Activated T-cell treated with anti-CD3 and anti-CD28 coated beads, Interleukin-2, amount 50 U/mL, for 4 hours (primary cell): ENCODE measurements at places on chromosomes 1 and 21.

DNA sequence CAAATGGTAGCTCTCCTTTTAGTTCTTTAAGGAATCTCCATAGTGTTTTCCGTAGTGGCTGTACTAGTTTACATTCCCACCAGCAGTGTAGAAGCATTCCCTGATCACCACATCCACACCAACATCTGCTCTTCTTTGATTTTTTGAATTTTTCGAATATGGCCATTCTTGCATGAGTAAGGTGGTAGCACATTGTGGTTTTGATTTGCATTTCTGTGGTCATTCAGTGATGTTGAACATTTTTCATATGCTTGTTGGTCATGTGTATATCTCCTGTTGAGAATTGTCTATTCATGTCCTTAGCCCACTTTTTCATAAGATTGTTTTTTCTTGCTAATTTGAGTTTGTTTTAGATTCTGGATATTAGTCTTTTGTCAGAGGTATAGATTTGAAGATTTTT, 84.6 kb upstream of the B3GALT2 start:
- DNase-seq = no peak

DNA sequence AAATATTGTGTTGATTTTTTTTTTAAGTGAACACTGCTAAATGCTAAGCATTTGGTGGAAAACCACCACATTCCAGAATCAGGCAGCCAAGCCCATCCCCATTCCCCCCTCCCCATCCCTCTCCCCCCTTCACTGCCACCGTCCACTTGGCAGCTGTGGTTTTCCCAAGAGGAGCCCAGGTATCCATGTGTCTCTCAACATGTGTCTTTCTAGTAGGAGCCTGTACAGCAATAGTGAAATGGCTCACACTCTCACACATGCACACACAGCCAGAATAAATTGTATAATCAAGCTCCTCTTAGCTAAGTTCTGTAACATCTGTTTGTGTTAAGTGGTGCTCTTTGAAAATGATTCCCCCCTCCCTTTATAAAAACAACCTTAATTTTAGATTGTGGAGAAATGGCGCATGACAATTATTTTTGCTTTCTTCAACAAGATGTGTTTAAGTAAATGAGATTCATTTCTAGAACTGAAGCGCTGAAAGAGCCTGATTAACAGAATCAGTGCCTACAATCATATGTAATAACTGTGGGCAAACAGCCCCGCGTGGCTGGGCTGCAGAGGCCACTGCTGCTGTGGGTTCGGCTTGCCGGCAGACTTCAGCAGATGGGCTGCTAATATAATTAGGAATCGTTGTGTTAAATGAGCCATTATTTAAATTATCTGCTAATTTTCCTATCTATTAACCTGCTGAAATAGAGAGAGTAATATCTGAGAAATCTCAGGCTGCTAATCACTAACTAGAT, 43.3 kb downstream of the BACE2 start:
- no peak for DNase-seq

GRCh38 chr1:46399307-46399706, 5.2 kb downstream of the FAAH start:
- no peak for DNase-seq

DNA sequence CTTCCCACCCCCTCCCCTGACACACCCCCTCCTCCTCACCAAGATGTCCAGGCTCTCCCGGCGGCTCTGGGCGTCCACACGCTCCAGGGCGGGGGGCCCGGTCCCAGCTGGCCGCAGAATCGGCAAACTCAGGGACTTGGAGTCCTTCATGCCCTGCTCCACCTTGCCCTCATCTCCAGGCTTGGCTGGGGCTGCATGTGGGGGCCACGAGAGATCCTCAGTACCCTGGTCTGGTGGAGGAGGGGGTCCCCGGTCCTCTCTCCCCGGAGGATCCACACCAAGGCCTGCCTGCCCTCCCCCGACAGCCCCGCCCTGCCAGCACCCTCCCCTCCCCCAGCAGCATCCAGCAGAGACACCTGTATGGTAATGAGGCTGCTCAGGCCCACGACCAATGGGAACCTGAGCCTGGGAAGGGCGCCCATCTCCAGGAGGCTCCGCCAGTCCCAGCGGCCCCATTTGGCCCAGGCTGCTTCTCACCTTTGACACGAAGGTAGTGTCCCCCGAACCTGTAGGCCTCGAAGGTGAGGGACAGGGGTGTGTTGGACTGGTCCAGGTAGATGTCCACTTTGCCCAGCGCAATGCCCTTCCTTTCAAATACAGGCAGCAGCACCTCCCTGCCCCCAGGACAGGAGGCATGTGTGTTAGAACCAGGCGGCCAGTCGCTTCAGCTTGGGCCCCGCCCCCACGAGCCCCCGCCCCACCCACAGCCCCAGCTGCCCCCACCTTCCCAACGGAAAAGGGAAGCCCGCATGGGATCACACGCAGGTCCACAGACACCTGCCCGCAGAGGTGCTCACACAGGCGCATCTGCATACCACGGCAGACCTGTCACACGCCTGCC, 8.2 kb upstream of the TNFRSF25 start:
- DNase-seq = no peak

- no peak for DNase-seq
Measured at GRCh38 chr1:21261551-21262292, 28.5 kb downstream of the ECE1 start.

DNA sequence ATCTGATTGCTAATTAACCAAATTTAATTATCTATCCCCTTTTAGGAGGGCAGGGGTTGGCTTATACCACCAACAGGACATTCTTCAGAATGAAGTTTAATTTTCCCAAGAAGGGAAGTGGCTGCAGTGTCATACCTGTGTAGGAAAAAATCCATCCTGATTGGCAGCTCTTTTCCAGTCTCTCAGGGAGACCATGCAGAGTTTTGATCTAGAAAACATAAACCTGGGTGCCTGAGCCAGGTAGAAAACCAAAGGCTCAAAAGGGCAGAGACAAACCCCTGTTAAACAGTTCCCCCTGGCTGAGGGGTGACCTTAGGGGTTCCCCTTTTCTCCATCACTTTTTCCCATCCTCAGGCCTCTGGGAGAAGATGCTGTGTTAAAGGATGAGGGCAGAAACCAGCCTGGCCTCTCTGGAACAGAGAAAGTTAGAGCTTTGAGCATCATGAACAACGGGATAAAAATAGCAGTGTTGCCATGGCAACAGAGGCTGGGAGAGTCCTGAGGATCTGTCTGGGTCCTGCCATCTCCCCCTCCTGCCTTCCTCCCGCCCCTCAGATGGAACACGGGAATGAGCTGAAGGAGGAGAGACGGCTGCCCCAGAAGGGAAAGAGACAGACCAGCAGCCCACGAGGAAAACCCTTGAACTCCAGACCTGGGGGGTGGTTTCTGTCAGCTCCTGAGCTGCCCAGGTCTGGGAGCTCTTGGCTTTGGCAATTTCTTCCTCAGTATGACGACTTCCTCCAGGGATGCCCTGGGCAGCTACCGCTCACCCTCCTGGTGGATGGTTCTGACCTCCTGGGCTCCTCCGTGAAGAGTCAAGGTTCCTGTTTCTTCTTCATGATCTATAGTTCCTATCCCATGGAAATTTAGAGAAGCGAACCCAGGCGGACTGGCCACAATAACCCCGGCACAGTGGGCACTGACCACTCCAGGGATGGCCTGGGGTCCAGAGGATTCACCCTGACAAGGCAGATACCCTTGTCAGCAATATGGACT, 14.0 kb upstream of the LEMD1 start:
- DNase-seq = no peak
